NCI-H2171 (cell line): ENCODE measurements at places on chromosomes 7 and 10.

GRCh38 chr10:43376828-43377423 is 5.5 kb downstream of the FXYD4 start:
- no peak for DNase-seq

- peak; percentile 40 for DNase-seq
Observed at GRCh38 chr7:23234569-23235296, 11.8 kb upstream of the GPNMB start.

DNA sequence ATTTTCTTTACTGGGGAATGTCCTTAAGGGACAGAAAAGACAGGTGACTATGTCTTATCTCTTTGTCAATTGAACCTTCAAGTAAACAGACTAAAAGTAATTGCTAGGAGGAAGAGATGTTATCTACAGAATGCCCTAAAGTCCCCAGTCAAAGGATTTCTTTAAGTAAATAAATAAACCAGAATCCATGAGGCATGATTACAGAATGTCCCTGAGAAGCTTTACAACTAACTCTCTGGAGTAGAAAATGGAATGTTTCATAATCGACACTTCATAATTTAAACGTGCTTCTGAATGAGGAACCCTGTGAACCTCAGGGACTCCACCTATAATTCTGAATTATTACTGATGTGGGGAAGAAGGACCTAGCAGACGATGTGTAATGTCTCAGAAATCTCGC is 187.9 kb upstream of the IMMP2L start:
- DNase-seq, result no peak

DNA sequence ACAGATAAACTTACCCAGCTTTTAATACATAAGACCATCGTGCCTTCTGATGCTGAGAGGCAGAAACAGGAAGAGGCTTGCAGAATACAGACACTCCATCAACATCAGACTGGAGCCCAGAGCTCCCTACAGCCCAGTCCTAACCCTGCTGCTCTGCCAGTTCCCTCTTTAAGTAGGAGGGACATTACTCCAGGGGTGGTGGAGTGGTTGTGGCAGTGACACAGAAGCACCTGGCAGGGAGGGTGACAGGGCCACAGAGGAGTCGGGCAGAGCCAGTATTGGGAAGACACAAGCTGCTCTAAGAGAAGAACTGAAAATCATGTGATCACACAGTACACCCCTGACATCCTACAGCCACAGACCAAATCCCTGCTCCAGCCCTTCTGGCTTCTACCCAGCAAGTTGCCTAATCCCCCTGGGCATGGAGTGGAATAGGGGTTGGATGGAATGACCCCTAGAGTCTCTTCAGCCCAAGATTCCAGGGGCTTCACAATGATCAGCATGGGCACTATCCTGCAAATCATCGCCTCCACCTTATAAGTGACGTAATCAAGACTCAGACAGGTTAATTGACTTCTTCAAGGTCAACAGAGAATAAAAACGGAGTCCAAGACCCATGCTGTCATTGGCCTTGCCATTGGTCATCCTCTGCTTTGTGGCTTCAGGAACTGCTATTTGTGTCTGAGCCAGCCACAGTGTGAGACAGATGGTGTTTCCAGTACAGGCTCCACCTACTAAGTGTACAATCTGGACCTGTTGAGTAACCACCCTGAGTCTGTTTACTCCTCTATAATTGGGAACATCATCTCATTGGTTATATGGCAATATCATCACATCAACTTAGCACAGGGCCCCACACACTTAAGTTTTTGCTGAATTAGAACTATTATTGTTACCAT is 61.1 kb upstream of the ZMIZ1 start:
- no peak for DNase-seq

GRCh38 chr10:57262892-57263291 is 901.8 kb upstream of the ZWINT start:
- no peak for DNase-seq

GRCh38 chr7:37894671-37895070 is 21.9 kb downstream of the SFRP4 start:
- no peak for DNase-seq

GRCh38 chr7:74272305-74273038 is 16.7 kb upstream of the CLIP2 start:
- DNase-seq, result no peak

- no peak for DNase-seq
Observed at GRCh38 chr7:4769761-4770160, 5.7 kb upstream of the AP5Z1 start.

DNA sequence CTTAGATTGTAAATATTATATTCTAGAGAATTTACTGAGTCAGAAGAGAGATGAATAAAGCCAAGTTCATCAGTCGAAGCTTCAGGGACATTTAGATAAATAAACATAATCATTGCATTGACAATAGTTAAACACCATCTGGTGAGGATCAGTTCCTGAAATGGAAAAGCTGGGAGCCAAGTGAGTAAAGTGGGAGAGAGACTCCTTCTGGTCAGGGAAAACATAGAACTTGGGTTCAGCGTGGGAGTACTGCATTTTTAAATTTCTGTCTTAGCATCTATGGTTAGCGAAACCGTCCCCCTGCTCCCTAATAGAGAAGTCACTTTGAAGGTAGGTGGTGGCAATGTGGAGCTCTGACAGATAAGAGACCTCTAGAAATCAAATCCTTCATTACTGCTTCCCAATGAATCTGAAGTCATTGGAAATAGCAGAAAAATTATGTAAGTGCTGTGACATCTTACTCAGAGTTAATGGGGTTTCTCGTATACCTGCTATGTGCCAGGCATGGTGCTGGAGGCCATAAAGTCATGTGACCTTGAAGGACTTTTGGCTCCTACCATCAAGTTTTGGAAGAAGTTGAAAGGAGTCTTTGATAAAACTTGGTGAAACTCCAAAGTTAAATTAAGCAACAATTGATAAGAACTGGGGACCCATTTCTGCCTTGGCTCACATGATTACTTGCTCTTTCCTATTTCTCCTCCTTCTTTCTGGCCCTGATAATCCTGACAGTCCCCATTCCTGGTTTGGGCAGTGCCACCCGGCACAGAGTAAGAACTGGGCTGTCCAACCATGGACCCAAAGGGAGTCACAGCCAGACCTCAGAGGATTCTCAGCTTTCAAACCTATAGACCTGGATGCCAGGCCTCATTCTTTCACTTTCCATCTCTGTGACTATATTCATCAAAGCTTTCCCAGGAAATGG is 211.2 kb downstream of the C7orf25 start:
- no peak for DNase-seq

DNA sequence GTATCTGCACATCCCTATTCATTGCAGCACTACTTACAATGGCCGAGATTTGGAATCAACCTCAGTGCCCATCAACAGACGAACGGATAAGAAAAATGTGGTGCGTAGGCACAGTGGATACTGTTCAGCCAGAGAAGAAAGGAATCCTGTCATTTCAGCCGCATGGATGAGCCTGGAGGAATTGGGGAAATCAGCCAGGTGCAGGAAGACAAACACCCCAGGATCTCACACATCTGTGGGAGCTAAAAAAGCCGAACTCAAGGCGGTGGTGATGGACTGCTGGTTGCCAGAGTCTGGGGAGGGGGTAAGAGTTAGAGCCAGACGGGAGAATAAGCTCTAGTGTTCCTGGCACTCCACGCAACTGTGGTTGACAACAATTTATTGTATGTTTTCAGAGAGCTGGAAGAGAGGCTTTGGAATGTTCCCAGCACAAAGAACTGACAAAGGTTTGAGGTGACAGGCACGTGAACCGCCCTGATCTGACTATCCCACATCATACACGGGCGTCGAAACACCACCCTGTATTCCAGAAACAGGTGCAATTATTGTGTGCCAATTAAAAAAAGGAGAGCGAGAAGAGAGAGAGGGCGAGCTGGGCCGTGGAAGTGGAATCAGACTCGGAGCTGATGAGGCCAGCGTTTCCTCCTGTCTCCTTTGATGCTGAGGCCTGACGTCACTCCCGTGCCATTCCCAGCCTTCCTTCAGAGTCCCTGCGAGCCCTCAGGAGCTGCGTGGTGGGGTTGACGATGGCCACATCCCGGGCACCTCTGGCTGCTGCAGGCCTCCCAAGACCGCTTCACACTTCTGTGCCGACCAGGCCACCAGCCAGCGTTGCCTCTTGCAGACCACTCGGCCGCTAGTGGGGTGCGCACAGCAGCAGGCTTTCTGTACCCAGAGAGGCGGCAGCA is 189.5 kb downstream of the DNAJB6 start:
- no peak for DNase-seq
